ENCODE measurements at places on chromosomes 1 and 21. TPM values are rescaled to one million over a fixed set of nuclear protein-coding genes. Genes with fewer than 3 reads are reported as not detected.

- peak; percentile 78 for DNase-seq
These were observed 15.4 kb downstream of the TTC39A start for GRCh38 chr1:51314974-51315373.

DNA sequence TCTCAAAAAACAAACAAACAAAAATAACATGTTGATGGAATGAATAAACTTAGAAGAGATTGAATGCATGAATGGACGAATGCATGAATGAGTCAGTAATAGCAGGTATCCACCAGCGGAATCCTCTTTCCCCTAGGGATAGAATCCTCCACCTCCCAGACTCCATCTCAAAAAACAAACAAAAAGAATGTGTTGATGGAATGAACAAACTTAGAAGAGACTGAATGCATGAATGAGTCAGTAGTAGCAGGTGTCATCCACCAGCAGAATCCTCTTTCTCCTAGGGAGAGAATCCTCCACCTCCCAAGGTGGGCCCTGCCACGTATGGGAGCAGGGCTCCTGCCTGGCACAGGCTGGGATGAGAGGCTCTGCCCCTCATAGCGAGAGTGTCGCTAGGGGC is 26.8 kb upstream of the RNF19B start:
- no peak for DNase-seq

DNA sequence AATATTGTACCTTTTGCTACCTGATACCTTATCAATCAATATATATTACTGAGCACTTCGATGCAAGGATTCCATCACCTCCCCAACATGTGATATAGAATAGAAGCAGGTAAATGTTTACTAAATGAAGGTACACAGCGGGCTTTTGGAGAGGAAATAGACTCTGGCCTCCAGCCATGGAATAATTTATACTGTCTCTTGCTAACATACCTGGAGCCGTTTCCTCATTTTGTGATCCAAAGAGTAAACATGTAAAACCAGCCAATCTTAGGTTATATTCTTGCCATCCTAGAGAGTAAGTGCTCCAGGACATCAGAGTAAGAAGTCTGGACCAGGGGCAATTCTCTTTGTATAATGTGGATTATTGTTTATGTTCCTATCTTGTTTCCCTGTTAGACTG is 39.4 kb downstream of the NDUFS5 start:
- no peak for DNase-seq

DNA sequence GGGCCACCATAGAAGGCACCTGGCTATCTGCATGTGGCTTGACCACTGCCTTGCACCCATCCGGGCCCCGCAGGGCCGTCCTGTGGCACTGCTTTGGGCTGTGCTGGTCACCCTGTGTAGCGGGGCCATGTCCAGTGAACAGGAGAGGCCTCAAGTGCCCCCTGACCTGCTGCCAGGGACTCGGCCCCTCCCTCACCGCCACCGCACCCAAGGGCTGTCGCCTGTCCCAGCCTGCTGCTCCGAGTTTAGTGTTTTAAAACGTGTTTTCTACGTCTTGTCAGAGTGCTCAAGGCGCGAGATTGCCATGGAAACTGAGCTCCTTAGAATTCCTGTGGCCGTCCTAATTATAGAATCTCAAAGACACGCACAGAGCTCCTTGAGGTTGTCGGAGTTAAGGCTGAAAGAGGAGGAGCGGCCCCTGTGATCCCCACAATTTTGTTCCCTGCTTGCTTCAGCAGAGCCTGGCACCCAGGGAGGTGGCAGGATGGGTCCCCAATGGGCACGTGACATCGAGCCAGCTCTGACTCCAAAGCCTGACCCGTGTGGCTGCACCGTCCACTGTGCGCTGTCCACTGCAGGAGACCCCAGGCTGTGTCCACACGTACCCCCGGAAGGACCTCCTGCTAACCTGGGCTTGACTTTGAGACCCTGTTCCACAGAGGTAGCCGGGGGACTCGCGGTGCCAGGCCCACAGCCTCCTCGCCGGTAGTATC is 66.2 kb downstream of the FAAP20 start:
- no peak for DNase-seq

DNA sequence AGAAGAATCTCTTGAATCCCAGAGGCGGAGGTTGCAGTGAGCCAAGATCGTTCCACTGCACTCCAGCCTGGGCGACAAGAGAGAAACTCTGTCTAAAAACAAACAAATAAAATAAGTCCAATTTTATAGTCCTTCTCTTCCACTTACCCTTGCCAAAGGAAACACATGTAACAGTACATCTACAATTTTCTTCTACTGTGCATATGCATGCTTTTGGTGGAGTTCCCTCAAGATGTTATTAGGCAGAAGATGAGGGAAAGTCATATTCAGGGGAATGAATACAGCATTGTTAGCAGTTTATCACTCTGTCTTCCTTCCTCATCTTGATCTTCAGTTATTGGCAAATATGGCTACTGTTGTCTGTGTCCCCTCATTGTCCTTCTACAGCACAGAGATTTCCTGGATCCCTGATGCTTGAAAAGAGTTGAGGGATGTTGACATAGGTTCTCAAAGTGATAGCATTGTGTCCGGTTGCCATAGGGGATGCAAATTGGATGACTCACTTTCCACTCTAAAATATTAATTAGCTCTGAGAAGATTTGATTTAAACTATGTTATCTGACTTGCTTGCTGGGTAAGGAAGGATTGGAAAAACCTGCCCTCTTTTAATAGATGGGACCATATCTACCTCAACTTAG is 1173.6 kb downstream of the KCNT2 start:
- DNase-seq = no peak

GRCh38 chr1:51567653-51568052 is 48.6 kb upstream of the EPS15 start:
- no peak for DNase-seq

DNA sequence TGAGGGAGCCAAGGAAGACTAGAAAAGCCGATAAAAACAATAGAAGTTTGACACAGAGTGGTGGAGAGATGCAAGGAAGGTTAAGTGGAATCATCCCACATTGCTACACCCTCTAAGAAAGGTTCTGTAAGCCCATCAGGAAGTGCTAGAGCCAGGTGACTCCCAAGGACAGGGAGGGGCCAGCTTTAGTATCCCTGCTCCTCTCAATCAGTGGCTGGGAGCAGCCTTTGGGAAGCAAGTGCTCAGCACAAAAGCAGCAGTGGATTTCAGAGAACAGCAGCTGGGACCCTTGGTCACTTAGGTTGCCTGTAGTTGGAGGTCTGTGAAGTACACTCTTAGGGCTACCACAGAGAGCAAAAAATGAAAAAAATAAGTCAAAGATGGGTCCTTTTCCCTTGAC is 42.5 kb downstream of the NME7 start:
- DNase-seq = no peak

DNA sequence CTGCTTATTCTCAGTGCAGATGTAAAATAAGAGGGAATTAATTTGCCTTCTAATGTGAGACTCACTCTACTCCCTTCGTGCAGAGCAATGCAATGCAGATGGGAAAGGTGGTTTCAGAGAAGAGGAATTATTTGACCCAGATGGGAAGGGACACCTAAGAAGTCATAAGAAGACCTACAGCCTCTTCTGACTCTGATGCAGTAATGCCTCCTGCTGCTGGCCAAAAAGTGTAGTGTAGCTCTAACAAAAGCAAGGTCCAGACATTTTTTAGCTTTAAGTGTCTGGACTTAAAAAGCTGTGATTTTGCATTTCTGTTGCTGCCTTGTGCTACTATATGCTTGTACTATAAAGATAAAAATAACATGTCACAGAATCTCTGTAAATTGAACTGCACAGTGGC is 501.4 kb downstream of the TTLL7 start:
- peak; percentile 33 for DNase-seq

DNA sequence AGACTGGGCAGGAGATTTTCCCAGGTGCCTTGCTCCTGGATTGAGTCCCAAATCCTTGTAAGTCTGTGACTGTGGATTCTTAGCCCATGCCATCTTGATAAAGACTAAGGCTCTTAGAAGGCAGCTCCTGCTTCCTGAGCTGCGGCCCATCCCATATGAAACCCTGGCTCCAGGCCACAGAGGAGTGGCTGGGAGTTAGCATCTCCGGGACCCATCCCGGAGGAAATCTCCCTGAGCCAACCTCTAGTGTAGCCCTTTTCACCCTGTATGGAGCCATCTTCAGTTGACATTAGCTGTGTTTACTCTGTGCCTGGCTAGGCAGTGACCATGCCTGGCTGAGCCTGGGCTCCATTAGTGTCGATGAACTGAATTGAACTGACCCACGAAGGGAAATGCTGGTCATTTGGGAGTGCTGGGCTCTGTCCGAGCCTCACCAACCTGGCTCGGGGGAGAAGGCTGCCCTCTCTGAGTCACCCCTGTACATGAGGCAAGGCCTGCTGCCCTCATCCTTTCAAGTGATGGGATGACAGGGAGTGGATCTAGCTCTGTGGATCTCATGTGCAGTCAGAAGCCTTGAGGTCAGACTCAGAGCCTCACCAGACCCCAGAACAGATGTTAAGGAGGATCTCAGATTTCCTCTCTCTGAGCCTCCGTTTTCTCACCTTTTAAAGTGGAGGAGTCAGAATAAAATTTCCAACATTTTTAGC is 37.5 kb downstream of the LGR6 start:
- DNase-seq = no peak

DNA sequence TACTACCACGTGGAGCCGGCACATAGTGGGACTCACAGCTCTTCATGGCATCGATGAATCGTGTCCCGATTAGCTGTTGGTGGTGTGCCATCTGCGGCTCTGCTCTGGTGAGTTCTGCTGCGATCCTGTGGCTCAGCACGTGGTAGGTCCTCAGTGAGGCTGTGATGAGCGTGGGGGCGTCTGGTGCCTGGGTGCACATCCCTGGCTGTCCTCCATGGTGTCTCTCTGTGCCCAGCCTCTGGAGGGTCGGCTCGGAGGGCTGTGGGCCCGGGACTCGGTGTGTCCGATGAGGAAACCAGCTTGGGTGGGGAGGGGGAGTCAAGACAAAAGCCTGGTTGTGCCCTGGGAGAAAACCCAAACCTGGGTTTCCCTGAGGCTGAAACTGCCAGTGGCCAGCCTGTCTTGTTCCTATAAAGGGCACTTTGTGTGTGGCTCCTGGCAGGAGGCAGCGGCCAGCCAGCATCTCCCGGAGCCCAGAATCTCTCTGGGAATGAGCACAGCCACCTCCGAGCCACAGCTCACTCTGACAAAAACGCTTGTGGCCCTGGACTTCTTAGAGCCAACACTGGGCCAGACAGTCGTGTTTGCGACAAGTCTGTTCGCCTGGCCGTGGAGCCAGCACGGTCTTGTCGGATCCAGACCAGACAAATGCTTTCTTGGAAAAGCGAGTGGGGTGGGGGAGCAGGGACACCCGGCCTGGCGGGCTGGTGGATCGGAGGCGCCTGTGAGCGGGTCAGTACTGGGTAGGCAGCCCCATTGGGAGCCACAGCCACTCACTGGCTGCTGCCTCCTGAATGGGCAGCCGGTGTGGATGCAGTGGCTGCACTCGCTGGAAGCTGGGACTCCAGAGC is 31.8 kb downstream of the SPSB1 start:
- no peak for DNase-seq

DNA sequence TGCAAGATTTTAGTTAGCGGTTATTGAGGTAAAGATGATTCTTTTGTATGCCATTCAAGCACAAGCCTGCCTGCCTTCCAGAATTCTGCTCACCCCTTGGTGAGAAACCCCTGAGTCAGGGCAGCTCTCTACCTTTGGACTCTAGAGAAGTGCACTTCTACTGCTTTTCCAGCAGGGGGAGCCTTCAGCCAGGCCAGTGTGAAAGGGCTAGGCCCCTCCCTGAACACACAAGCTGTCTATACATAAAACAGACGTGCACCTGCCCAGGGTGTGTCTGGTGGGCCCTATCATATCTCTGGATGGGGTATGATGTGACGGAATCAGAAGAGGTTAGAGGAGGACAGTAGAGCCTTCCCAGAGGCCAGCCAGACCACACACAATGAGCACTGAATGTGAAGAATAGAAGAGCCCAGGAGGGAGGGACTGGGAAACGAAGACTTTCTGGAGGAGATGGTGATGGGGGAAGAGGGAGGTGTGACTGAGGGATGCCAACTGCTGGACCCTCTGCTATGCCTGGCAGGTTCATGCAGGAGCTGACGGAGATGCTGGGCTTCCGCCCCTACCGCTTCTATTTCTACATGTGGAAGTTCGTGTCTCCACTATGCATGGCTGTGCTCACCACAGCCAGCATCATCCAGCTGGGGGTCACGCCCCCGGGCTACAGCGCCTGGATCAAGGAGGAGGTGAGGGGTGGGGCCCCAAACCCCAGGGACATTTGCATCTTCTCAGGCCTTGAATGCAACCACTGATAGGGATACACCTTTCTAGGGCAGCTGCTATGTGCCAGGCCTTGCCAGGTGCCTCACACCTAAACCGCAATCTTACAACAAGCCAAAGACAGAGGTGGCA is 13.0 kb upstream of the KCNC4 start:
- DNase-seq = peak; percentile 29

DNA sequence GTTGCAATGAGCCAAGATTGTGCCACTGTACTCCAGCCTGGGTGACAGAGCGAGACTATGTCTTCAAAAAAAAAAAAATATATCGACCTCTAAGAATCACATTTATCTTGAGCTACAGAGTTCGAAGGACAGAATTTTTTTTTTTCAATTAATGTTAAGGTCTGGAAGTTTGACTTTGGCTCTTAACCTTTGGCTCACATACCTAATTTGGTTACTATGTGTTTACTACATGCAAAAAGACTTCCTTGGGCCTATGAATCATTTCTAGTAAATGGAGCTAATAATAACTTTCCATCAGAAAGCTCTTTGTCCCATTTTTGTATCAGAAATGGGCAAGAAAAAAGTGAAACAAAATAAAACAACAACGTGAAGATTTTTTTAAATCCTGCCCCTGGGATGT is 351.2 kb downstream of the SMYD3 start:
- DNase-seq = no peak

GRCh38 chr1:156102633-156103511 is 11.6 kb upstream of the LMNA start:
- no peak for DNase-seq

- no peak for DNase-seq
These were observed 87.1 kb upstream of the COL6A1 start for GRCh38 chr21:45894450-45894825.

- DNase-seq = no peak
These were observed 16.4 kb upstream of the ZNF683 start for GRCh38 chr1:26388791-26389445.

DNA sequence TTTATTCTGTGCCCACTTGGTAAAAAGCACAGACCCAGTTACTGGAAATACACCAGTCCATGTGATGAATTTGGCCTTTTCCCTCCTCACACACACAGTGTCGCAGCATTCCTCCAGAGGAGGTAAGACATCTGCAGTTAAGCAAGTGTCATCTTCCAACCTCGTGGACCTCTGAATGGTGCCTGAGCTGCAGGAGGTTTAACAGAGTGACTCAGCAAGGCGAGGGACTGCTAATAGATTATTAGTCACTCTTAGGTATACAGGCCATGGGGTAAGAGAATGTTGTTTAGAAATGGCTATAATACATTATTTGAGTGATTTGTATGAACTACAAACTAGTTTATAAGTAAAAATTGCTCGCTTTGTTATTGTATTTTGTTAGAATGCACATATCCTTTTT is 8.6 kb upstream of the LRRC8B start:
- no peak for DNase-seq

Gene CRP
- total RNA-seq = not detected

Gene PEF1
- 69.0 TPM for total RNA-seq

Gene RGSL1
- not detected for total RNA-seq

Gene HAO2
- 1.9 TPM for total RNA-seq

Gene SDE2
- total RNA-seq = 19.2 TPM

Gene SLAMF8
- 12.0 TPM for total RNA-seq

Gene LCE1A
- not detected for total RNA-seq

Gene KRTAP12-2
- not detected for total RNA-seq

Gene FLG
- total RNA-seq = not detected
